ENCODE measurements at places on chromosomes 1 and 21.

GRCh38 chr1:61337981-61338848 lies 255.9 kb downstream of the NFIA start:
- peak; percentile 78 for DNase-seq

DNA sequence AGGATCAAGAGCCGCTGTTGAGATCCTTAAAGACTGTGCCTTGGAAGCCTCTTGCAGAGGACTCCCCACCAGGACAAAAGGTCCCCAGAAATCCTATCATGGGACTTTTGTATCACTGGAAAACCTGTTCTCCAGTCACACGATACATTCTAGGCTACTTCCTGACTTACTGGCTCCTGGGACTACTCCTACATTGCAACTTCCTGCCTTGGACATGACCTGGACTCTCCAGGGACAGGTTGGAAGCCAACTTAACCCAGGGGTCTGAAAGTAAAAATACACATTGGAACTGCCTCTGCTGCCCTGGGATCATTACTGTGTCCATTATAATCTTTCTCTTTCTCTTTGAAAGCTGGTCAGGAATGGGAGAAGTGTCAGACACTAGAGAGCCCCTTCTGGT lies 9.9 kb downstream of the PIGV start:
- no peak for DNase-seq

DNA sequence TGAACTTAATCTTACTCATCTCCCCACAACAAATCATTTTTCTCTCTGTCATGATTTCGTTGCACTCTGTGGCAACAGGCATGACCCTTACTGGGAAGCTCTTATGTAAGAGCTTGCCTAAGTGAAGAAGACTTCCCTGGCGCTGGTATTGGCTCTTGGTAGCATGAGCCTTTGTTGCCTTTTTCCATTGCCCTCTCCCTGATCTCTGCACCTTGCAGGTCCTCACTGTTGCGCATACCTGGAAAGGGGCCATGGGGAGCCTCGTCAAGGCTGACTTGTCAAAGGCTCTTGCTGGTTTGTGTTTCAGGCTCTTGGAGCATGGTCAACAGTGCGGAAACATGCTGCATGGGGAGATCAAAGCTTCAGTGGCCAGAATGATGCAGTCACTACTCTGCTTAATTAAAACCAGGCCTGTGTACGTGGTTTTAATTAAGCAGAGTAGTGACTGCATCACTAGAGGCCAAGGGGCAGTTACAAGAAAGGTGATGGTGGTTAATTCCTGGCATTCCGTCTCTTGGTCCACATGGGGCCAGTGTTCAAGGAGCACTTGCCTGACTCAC lies 141.3 kb downstream of the SPATA46 start:
- DNase-seq, result no peak

DNA sequence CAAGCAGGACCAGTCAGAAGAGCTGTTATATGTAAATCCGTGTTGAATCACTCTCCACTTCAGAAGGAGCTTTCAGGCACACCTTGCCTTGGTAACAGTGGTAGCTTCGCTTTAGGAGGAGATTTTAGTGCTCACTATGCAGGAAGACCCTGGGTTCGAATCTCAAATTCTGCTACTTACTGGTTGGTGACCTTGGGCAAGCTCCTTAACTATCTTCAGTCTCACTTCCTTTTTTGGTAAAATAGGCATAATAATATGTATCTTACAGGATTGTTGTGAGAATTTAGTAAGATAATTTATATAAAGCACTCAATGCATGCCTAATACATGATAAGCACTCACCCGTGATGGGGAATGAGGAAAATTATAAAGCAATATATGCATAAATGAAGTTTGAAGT lies 46.7 kb upstream of the GPR52 start:
- no peak for DNase-seq

GRCh38 chr1:198444792-198445191 lies 95.7 kb downstream of the ATP6V1G3 start:
- no peak for DNase-seq

DNA sequence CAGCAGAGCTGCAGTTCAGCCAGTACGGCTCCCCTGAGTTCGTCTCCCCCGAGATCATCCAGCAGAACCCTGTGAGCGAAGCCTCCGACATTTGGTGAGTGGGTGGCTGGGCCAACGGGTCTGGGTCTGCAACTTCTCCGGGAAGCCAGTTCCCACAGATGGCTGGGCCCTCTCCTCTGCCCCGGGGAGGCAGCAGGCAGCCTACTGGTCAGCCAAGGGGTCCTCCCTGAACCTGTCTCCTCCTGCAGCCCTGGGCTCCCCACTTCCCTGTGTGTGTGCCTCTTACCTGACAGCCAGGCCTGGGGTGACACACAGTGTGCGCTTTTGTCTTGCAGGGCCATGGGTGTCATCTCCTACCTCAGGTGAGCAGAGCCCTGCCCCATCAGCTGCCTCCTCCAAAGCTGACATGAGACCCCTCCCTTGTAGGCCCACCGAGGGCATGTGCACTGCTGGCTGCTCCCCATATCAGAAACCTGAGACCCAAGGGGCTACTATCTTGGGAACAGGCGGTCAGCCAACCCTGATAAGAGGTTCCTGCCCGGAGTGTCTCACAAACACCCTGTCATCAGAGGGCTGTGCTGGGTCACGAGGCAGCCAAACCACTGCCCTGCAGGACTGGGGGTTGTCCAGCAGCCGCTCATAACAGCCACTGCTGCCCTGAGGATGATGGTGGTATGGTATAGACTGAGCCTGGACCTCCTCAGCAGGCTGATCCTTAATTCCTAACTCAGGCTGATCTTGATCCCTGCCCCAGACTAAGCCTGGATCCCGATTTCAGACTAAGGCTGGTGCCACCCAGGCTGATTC lies 37.6 kb downstream of the TRIM11 start:
- DNase-seq, result no peak

DNA sequence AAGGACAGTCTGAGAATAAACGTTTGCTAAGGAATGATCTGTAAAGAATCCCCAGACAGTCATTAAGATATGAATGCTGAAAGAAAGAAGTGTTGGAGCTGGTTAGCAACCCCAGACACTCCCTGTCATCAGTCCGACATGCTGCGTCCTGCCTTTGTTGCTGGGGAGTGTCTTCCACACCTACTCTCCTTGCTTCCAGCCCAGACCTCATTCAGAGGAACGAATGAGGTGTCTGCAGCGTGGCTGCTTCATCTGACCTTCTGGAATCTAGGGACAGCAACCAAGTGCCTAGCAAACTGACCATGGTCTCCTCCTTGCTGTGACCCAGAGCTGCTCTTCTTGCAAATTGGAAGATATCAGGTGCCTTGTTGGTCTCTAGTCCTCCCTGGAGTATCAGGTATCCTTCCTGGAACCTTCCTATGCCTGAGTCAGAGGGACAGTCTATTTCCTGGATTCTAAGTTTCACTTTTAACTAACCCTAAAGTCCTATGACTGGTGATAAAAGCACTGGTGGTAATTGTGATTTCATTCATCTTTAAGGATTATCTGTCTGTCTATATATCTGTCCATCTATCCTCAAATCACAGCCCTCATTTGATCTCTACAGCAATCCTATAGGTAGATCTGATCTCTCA lies 45.3 kb downstream of the NFASC start:
- no peak for DNase-seq

DNA sequence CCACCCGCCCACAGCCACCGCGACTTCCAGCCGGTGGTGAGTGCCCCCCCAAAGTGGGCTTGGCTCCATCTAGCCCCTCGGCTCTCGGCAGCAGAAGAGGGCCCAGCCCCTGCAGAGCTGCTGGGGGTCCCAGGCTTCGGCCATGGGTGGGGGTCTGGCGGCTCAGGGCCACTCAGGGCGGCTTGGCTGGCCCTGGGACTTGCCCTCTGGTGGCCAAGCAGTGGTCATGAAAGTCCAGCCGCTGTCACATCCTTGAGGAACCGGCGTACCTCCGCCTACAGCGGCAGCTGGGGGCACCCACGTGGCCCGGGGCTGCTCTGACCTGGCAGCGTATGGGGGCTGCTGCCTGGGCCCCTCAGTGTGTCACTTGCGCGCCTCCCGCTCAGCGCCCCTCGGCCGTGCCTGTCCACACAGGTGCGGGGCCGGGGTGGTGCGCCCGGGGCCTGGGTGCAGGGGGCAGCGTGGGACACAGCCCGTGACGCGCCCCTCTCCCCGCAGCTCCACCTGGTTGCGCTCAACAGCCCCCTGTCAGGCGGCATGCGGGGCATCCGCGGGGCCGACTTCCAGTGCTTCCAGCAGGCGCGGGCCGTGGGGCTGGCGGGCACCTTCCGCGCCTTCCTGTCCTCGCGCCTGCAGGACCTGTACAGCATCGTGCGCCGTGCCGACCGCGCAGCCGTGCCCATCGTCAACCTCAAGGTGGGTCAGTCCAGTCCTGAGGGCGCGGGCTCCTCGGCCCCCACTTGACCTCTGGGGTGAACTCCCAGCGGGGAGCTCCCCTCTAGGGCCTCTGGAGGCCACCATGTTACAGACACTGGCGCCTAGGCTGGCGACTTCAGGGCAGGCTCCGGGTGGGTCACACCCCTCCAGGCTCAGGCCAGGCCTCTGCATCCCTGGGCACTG lies 32.4 kb downstream of the SLC19A1 start:
- no peak for DNase-seq

DNA sequence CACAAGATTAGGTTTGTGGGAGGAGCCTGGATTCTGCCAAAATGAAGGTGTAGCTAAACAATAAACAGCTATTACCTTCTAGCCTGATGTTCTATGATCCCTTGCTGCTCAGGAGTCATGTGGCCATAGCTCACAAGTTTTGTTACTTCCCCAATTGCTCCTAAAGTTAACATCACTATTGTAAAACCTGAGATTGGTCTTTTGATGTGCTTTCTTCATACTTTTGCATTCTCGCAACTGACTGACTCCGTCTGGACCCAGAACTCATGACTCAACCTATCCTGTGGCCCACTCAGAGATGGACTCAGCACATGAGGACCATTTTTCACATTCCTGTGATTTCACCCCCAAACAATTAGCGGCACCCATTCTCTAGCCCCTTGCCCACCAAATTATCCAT lies 69.1 kb downstream of the PTGS2 start:
- no peak for DNase-seq

DNA sequence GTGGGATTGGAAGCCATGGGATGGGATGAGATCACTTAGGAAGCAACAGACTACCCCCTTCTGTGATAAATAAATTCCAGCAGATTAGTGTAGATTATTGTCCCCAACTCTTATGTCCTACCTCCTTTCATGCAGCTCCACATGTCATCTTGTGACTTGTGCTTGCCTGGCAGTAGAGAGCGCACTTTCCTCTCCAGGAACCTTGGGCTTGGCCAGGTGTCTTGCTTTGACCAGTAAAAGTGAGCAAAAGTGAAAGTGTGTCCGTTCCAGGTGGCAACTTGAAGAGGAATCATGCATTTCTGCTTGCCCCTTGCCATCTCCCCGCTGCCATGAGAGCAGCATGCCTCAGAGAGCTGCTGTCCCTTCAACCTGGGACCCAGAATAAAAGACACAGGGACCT lies 122.9 kb upstream of the ERG start:
- DNase-seq, result no peak

Data from head of caudate nucleus (tissue), 42 donors.